CD14-positive monocyte (primary cell): ENCODE measurements at places on chromosomes 16 and 17.

DNA sequence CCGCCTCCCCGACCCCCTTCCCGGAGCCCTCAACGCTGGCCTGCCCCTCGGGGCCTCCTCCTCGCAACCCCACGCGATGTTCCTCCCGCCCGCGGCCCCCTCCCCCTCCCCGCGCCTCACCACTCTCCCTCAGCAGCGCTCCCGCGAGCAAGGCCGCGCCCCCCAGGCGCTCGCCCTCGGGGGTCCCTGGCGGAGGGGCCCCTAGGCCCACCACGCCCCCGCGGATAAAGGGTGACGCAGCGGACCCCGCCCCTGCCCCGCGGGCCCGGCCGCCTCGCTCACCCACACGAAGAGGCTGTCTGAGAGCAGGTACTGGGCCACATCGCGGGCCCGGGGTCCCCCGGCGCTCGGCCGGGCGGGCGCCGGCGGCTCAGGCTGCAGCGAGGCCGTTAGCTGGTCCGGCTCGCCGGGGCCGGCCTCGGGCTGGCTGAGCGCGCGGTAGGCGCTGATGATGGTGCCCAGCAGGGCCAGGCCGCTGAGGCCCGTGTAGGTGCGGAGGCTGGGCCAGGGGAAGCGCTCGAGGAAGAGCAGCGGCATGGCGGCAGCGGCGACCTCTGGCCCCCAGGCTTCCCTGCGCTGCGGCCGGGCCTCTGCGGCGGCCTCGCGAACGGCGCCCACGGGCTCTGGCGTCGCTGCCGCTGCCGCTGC is 430 bp downstream of the AMFR start:
- DNase-seq: no peak

GRCh38 chr17:79970576-79971068 is 65.0 kb downstream of the TBC1D16 start:
- DNase-seq: peak; percentile 45

GRCh38 chr16:79605999-79606398 is 5.5 kb upstream of the MAF start:
- DNase-seq: no peak

DNA sequence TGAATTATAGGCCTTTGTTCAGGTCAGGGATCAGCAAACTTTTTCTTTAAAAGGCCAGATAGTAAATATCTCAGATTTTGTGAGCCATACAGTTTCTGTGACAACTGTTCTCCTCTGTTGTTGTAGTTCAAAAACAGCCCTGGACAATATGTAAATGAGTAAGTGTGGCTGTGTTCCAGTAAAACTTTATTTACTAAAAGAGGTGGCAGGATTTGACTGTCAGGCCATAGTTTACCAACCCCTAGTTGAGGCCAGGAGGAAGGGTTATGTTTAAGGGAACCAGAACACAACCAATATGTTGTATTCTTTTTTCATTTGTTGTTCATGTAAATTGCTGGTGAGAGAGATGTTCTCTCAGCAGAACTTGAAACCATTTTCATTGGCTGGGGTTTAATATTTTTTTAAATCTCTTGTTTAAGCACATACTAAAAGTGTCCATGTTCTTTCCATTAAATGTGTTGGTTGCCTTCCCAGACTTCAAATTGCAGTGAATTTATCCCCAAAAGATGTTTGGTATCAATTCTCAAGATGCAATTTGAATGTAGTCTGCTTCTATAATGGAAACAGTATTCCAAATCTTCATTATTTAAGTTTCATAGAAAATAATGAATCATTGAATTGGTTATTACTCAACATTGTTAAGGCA is 260.3 kb downstream of the FTO start:
- DNase-seq: no peak

DNA sequence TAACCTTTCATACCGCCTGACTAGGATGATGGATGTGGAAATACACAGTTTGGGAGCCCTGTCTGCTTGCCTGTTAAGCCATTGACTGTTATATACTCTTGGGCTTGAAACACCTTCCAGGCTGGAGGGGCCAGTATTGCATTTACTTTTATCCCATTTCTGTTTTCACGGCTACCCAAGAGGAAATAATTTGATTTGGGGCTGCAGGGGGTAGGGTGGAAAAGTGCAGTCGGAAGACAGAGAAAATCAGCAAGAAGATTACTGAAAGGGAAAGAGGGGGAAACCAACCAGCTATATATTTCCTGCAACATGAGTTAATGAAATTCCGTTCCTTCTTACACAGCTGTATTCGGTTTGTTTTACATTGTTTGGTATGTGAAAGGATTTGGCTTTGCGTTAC is 202.5 kb downstream of the CDH13 start:
- no peak for DNase-seq

DNA sequence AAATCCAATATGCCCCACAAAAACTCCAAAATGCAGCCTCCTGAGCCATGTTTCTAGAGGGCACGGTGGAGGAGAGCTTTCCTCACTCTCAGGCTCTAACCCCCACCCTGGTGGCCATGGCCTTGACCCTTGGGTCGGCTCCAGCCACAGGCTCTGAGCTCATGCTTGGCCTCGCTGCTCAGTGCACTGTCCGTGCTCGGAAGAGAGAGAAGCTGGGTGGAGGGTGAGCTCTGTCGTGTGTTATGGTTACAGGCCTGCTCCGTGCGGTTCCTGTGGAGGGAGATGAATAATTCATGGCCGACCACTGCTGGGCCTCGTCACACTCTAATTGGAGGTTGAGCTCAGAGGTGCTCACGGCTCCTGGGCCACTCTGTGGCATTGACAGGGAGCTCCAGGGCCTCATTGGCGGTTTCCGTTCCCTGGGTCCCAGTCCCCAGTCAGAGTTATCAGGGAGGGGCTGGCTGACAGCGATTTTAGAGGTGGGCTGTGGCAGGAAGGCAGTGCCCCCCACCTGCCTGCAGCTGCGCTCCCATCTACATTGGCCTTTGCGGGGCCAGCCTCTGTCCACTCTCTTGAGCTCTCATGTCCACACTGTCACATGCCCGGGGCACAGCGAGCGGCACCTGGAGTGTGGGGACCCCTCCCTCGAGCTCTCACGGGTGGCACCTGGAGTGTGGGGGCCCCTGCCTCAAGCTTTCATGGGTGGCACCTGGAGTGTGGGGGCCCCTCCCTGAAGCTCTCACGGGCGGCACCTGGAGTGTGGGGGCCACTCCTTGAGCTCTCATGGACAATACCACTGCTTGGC is 24.9 kb downstream of the ACSF3 start:
- DNase-seq: no peak

GRCh38 chr17:5446786-5447185 is 7.8 kb upstream of the C1QBP start:
- no peak for DNase-seq
